Glutamatergic neuron (in vitro differentiated cells): ENCODE measurements at places on chromosomes 6 and 20. TPM values are rescaled to one million over a fixed set of nuclear protein-coding genes. Genes with fewer than 3 reads are reported as not detected.
A peak's percentile ranks its signal among the peaks of the same experiment; 100 is the strongest.

- no peak for DNase-seq
Observed at GRCh38 chr6:89492025-89492640, 59.2 kb downstream of the ANKRD6 start.

- no peak for DNase-seq
Observed at GRCh38 chr6:109053336-109053735, 41.3 kb downstream of the SESN1 start.

DNA sequence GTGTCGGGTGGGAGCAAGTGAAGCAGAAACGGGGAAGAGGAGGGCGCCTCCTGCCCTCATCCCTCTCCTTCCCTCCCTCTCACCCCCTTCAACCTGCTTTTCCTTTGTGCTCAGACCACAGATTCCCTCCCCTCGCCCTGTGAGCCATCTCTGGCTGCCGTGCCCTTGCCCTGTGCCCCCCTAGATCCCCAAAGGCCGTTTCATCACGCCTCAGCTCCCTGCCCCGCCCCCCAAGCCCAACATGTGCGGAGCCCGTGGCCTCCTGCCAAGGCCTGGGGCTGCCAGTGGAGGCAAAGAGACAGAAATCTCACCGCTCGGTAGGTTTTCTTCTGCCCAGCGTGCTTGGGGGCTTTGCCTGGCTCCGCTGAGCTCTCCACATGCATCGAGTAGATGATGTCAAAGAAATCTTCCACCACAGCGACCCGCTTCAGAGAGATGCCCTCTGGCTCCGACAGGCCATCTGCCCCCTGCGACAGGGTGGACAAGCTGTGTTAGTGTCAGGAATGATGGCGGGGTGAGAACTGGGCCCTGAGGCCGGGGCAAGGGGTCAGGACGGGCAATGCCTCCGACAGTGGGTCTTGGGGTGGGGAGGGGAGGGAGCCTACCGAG is 57.6 kb downstream of the NOL4L start:
- peak; percentile 81 for DNase-seq

DNA sequence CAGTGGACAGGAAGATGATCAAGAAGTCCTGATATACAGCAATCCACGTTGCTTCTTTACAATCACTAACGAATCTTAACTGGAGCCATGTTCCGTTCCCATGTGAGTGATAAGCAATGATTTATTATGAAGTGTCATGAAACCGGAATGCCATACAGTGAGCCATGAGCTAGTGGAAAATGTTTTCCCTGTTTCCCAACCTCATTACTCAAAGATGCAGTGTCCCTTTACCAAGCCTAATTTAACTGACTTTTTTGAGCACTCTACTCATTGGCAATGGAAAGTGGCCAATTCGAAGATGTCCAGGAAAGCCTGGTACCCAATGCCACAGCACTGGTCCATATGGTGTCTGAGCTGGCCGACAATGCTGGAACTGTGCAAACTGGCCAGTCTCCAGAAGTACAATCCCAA is 148.3 kb downstream of the ZNF217 start:
- DNase-seq, result no peak

DNA sequence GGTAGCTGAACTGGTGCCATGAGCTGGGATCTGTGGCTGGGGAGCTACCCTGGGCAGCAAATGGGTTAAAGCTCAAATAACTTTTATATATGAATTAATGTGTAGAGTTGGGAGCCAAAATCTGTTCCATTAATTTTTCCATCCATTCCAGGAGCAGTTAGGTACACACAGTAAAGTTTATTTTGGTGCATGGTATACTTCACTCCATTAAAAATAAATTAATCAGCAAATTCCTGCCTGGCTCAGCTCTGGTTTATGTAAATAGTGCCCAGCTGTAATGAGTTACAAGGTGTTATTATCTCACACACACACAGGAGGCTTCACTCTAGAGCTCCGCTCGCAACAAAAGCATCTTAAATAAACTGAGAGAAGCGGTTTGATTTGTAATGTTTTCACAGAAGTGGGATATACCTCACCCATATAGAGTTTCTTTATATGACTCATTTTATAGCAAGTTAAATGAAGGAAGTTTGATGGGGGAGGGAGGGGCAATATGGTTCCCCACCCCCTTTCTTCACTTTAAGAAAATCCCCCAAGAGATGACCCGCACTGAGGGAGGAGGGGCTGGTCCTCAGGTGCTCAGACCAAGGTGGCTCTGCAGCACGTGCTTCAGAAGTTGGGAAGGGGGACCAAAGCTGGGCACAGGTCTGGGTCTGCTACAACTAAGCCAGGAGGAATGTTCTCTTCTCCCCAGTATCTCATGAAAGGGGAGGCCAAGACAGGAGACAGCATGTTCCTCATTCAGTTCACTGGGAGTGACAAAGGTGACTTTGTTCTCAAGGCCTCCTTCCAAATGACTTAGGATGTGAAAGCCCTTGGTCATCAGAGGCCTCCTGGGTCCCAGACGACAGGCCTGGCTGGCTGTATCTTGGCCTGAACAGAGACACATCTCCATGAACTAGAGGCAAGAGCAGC is 10.5 kb upstream of the FAM83C start:
- DNase-seq, result no peak

GRCh38 chr6:29826271-29826670 is 1.4 kb upstream of the HLA-G start:
- no peak for DNase-seq

DNA sequence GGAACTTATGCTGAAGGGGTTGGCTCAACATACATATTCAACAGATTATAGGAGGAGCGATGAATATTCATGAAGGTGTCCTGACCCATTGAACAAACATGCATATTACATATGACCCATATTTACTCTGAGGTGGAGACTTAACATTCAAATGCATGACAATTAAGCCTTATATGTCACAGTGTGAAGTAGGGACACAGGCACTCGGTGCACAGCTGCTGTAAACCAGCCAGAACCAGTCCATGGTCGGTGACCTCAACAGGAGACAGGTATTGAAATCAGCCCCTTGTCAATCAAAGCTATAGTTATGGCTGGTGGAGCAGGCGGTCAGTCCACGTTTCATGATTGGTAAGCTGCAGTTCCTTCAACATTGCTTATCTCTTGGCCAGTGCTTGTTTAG is 347.3 kb downstream of the THBS2 start:
- DNase-seq, result no peak

DNA sequence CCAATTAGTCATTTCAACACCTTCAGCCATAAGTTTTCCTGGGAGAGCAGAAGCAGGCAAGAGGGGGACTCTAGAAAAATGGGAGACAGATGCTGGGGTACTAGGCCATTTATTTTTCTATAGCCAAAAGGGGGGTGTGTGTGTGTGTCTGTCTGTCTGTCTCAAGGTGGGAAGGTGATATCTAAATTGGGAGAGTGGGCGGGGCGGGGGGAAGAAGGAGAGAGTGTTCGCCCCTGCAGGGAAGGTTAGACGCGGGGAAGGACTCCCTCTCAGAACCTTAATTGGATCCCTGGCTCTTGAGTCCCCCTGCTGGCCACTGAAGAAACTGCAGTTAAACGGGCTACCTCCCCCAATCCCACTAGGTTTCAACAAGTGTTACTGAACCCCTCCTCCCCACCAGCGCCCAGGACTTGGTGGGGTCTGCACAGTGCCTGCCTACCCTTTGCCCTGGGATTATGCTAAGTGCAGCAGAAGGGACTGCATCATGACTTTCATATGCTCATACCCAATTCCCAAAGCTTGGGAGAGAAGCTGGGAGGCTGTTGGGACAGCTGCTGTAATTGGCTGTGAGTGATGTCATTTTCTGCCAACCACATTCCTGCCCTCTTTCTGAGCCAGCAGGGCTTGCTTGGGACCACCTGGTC is 45.8 kb downstream of the FOXP4 start:
- DNase-seq, result peak; percentile 87

- DNase-seq, result no peak
Observed at GRCh38 chr6:106886081-106886843, 88.3 kb downstream of the CD24 start.

DNA sequence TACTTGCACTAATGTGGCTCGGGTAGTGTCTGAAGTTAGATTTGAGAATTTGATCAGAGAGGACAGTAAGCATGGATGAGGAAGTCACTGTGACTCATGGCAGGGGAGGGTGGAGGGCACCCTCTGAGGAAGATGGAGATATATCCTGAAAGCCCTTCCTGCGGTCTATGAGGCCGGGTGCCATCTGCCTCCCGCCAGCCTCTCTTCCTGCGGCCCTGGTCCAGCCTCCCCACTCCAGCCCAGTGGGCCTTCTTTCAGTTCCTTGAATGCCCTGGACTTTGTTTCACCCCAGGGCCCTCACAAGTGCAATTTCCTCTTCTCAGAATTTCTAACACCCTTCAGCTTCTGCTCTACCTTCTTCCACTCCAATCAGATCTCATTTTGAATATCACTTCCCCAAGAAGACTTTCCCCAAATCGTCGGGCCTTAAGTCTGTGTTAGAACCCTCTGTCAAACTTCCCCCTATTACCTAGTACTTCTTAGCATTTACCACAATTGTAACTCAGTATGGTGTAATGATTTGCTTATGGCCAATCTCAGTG is 20.2 kb upstream of the TNFAIP3 start:
- no peak for DNase-seq

GRCh38 chr6:25832307-25832662 is 433 bp upstream of the SLC17A1 start:
- no peak for DNase-seq

- DNase-seq, result peak; percentile 9
Observed at GRCh38 chr20:63166193-63167020, 49.5 kb downstream of the YTHDF1 start.

DNA sequence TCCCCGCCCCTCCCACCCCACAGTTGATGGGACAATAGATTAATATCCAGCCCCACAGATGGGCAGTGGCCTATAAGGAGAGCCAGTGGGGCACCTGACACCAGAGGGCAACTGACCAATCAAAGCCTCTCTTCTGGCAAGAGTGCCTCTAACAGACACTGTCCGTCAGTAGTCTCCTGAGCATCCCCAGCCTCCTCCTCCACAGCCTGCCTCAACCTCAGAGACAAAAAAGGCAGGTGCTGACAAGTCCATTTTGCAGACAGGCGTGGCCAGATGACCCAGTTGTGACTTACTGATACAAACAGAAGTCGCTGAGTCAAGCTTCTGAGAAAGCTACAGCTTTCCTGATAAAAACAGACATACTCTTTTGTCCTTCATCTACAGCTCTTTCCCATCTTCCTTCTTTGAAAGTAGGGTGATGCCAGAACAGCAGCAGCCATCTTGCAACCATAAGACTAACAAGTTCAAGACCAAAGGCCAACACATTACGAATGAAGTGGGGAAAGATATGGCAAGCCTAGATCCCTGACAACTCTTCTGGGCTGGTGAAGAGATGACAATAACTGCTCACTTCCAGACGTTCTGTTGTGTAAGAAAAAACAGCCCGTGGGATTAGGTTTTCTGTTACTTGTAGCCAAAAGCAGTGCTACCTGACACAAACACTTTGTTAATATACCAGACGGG is 12.3 kb downstream of the PPIL1 start:
- DNase-seq, result no peak

GRCh38 chr6:6052216-6052615 is 45.5 kb upstream of the NRN1 start:
- no peak for DNase-seq

- no peak for DNase-seq
Observed at GRCh38 chr6:136544326-136544725, 5.9 kb downstream of the MAP7 start.

- no peak for DNase-seq
Observed at GRCh38 chr20:20207872-20208271, 155.5 kb downstream of the CFAP61 start.

DNA sequence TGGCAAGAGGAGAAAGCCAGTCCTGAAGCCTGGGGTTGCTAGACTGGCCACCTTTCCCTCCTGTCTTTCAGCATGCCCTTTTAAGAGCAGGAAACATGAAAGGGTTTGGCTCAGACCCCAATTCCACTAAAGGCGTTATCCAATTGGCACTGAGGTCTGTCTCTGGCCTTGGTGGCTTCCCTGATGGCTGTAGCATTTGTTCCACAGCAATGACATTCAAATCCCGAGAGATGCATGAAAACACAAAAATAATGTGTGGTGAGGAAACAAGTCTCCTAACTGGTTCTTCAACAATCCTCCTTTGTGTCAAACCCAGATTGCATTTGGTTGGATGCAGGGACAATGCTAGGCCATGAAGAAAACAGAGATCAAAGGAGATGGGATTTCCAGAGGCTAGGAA is 56.5 kb upstream of the ADTRP start:
- no peak for DNase-seq

DNA sequence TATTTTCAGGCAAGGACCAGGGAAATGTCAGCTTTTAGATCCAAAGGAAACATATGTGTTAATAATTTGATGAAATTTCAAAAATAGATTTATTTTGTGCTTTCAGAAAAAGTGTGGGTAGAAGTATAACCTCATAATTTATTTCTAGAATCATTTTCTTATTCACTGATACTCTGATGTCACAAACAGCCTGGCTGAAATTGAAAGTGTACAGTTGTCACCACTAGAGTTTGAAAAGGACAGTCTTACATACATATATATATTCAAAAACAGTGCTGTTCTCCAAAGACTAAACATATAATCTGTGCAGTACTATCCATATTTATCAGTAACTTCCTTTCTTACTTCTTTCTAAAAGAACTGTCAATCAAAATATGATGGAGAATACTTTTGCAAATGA is 254.4 kb upstream of the KCNQ5 start:
- no peak for DNase-seq

GRCh38 chr6:143632894-143633293 is 44.9 kb upstream of the PHACTR2 start:
- no peak for DNase-seq

- peak; percentile 73 for DNase-seq
Observed at GRCh38 chr6:13614126-13614925, 809 bp upstream of the NOL7 start.

DNA sequence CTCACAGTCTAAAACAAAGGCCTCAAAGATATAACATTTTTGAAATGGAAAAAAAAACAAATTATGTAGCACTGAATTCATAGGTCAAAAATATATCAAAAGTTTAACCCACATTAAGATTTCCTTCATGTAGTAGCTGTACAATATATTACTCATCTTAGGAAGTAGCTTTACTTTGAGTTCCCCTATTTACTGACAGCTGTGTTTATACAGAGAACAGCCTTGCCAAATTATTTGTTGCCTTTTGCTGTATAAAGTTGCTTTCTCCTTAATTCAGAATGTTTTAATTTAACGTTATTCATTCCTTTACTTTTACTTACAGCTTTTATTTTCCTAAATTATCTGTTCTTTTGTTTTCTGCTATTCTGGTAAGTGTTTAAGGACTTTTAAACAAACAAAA is 181.0 kb downstream of the COL12A1 start:
- DNase-seq, result no peak

TREML1 gene
- total RNA-seq, result not detected

LY6G6F gene
- total RNA-seq, result not detected

PROCR gene
- 0.32 TPM for total RNA-seq

EYS gene
- 13.2 TPM for total RNA-seq

TNF gene
- not detected for total RNA-seq

RBBP8NL gene
- not detected for total RNA-seq

LCA5 gene
- total RNA-seq, result 5.3 TPM

MKKS gene
- total RNA-seq, result 15.1 TPM

LRRC73 gene
- total RNA-seq, result 1.2 TPM

CCN6 gene
- total RNA-seq, result not detected

GNAS-AS1 gene
- 11.7 TPM for total RNA-seq

LY6G6C gene
- total RNA-seq, result 1.8 TPM

MICB gene
- total RNA-seq, result 3.6 TPM

IPCEF1 gene
- 0.61 TPM for total RNA-seq

ERVFRD-1 gene
- not detected for total RNA-seq

DUSP15 gene
- total RNA-seq, result 19.3 TPM
